Right kidney (tissue), 9 donors: ENCODE measurements at places on chromosomes 6 and 20.
A peak's percentile ranks its signal among the peaks of the same experiment; 100 is the strongest.

DNA sequence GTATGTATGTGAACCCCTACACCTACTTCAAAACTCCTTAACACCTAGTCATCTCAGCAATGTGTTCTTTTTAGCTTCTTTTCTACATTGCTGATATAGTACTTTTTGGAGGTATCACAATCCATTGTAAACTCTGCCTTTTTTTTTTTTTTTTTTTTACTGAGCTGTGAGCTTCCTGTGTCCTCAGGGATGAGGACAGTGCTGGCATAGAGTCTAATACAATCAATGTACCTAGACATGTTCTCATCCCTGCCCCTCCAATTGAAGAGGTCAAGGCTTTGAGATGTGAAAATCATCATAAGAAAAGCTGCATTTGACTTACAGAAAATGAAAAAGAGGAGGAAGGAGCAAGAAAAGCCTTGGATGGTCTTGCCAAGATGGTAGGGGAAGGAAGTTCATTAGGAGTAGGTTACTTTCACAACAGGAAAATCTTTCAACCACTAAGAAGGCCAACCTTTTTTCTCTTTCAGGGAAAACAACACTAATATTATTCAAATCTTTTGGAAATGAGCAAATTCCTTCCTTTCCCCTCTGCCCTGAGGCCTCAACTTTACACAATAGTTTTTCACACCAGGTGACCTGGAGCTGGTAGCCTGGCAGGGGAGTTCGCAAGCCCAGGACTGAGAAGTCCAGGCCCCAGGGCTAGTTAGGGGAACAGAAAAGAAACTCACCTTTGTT, 2.8 kb upstream of the JARID2 start:
- no peak for DNase-seq

GRCh38 chr6:160253714-160254113, 4.9 kb downstream of the SLC22A2 start:
- DNase-seq: no peak

DNA sequence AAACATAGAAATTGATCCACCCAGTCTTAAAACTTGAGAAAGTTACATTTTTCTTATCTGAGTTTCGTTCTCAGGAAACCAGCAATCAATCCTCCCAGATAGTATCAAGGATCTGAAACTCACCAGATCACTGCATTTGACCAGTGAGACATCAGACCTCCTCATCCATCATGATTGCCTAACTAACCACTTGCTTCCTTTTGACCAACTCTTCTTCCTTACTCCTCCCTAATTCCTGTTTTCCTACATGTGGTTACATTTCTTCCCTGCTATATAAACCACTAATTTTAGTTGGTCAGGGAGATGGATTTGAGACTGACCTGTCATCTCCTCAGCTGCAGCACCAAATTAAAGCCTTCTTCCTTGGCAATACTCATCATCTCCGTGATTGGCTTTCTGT, 357.1 kb upstream of the POU3F2 start:
- no peak for DNase-seq

GRCh38 chr6:10098756-10099528, 315.9 kb downstream of the TFAP2A start:
- DNase-seq: peak; percentile 66

GRCh38 chr6:3157131-3157933, at the start of gene TUBB2A:
TSS of gene TUBB2A (minus strand) at chr6:3157544. CDS start at chr6:3157463, 81 bp downstream.
- DNase-seq: peak; percentile 86

DNA sequence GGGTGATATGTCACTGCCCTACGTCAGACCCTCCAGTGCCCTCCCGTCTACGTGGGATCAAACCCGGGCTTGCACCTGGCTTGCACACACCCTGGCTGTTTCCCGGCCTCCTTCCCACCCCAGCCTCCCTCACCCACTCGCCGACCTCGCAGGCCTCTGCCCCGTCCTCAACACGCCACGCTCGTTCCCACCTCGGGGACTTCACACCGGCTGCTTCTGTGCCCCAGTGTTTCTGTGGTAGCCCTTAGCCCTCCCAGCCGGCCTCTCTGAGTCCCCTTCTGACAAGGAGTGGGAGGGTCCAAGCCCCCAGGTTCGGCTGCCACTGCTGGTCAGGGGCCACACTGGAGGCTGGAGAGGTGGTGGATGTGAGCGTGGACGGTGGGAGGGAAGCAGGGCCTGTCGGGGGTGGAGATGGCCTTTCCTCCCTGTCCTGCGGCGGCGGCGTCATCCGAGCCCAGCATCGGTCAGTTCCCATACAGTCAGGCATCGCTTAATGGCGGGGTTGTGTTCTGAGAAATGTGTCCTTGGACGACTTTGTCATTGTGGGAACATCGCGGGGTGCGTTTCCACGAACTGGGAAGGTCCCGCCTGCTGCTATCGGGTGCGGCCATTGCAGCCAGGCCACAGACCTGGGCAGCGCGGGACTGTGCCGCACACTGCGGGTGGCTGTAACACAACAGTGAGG, 11.4 kb upstream of the KIF25 start:
- no peak for DNase-seq

- DNase-seq: no peak
These were observed 56.9 kb upstream of the NXT1 start for GRCh38 chr20:23293689-23294088.

DNA sequence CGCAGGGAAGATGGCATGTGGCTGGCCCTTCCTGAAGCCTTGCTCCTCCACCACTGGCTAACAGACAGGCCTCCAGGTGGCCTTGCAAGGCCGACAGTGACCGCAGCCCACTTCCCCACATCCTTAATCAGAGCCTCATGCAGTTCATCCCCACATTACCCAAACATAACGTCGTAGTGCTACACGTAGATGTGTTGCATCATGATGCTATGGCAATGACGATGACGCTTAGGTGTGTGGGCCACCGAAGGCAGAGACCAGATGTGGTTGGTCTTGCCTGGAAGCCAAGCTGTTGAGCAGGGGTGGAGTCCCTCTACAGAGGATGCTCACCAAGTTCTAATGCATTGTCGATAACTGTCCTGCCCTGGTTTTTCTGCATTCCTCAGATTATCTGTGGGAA, 5.6 kb downstream of the CD93 start:
- DNase-seq: no peak

DNA sequence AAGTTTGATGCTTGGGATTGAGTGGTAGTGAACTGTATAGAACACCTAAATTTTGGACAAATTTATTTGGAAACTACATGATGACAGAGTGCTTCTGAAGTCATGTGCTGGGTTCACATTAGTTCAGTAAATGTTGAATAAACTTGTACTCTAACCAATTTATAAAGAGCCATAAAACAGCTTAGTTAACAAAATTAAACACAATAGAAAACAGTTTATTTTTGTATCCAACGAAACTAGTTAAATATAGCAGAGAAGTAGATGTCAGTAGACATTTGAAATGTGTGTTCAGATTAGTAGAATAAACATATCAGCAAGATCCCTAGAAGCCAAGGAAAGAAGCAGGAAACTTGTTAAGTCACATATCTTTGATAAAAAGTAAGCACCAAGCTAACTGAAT, 32.1 kb downstream of the SCAF8 start:
- DNase-seq: no peak

DNA sequence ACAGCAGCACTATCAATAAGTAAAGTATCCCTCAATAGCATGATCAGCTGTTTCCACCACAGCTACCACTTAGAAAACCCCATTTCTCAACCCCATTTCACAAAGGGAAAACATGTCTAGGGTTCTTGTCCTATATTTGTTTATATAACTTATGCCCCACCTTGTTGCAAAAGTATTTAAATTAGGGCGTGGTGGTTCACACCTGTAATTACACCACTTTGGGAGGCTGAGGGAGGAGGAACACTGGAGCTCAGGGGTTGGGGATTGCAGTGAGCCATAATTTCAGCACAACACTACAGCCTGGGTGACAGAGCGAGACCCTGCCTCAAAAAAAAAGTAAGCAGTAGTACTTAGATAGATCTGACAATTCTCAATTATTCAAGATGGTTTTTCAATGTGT, 3.7 kb downstream of the MRPL14 start:
- no peak for DNase-seq

GRCh38 chr6:35919827-35920751, 809 bp downstream of the SRPK1 start:
- peak; percentile 71 for DNase-seq

DNA sequence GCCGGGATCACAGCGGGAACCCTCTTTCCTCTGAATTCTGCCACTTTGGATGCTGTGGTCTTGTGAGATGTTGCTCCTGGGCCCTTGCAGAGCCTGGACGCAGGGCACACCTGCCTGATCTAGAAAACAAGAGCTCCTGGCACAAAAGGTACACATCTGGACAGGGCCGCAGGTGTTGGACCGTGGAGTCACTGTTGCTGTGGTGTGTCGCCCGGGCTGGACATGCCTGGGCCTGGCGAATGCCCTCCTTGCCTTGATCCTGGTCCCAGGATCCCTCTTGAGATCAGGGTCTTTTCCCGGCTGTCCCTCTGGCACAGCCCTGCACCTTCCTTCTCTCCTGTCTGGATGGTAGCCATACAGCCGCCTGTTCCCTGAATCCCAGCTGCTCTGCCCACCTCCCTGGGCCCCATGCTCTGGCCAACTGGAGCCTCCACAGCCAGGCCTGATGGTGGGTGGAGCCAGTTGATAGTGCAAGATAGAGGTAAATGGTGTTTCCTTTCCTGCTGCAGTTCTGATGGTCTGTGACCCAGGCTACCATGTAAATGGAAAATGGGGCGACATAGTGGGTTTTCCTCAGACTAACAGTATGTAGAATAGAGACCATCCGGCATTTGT, 5.0 kb downstream of the FOXP4 start:
- DNase-seq: no peak

- no peak for DNase-seq
These were observed 2.2 kb downstream of the PRRC2A start for GRCh38 chr6:31622684-31623091.

- no peak for DNase-seq
These were observed 3.5 kb upstream of the SLC22A2 start for GRCh38 chr6:160261991-160262680.

DNA sequence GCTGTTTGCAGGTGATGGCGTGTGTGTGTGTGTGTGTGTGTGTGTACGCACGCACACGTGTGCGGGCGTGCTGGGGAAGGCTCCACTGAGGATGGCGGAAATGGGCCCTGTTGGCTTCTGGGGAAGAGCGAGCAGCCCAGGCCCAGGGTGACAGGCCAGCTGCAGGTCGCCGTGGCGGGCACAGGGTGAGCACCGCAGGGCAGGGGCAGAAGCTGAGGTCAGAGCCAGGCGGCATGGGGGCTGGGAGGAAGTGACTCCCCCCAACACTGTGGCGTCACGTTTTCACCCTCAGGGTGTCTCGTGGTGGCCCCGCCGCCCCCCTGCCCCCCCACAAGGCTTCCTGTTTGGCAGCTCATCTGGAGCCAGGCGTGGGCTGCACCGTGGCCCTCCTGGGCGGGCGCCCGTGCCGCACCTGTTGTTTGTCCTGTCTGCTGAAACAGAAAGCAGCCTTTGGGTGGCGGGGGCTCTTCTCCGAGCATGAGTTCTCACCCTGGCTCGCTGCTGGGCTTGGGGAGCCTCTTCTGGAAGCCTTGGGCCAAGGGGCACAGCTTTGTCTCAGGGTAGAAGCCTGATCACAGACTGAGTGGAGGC, 7.1 kb downstream of the RBM38 start:
- DNase-seq: no peak
